ENCODE measurements at places on chromosomes 13 and 19.

GRCh38 chr19:8665468-8666213, 33.0 kb downstream of the ACTL9 start:
- no peak for DNase-seq

DNA sequence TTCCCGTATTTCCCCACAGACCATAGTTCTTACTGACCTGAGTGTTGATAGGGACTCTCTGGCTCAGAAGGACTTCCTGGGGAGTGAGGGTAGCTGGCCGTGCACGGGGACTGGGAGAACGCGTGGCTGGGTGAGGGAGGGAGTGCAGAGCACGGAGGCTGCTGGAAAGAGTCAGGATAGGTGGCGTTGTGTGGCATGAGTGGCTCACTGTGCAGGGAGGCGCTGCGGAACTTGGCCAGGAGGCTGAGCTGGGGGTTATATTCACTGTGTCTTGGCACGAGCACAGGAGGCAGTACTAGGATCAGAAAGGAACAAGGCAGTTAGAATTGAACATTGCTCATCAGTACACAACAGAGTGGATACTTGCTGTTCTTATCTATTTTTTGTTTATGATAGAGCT, 47.4 kb downstream of the SMAD9 start:
- DNase-seq, result no peak

GRCh38 chr13:21133077-21133476, 43.3 kb downstream of the SKA3 start:
- DNase-seq, result no peak

- no peak for DNase-seq
Measured at GRCh38 chr19:8724276-8724675, 2.8 kb downstream of the OR2Z1 start.

GRCh38 chr19:40305403-40305802, 20.3 kb upstream of the AKT2 start:
- DNase-seq, result peak; percentile 79

DNA sequence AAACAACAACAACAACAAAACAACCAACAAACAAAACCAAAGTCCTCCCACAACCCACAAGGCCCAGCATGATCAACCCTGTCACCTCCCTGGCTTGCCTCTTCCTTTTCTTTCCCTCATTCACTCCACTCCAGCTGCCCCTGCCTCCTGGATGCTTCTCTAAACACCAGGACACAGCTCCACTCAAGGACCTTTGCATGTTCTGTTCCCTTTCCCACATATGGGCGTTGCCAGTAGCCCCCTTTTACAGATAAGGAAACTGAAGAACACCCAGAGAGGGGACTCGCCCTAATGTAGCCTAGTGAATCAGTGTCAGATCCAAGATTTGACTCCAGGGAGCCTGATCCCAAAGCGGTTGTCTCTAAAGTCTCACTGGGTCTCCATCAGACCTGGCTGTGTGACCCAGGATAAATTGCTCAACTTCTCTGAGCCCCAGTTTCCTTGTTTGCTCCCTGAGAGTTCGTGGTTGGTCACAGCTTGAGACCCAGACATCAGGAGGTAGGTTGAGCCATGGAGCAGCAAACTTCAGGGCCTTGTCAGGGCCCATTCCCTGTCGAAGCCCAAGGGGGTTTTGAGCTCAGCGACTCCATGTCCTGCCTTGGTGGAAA, 3.0 kb upstream of the DOCK6 start:
- no peak for DNase-seq

- no peak for DNase-seq
Measured at GRCh38 chr13:21100211-21100610, 38.8 kb upstream of the LATS2 start.

- no peak for DNase-seq
Measured at GRCh38 chr19:18671303-18672043, 12.0 kb upstream of the CRTC1 start.

- DNase-seq, result no peak
Measured at GRCh38 chr13:34430294-34430693, 511.8 kb upstream of the NBEA start.

- no peak for DNase-seq
Measured at GRCh38 chr13:63085851-63086250, 1670.2 kb upstream of the PCDH20 start.

- DNase-seq, result no peak
Measured at GRCh38 chr13:64791373-64791772, 2438.8 kb downstream of the PCDH9 start.

DNA sequence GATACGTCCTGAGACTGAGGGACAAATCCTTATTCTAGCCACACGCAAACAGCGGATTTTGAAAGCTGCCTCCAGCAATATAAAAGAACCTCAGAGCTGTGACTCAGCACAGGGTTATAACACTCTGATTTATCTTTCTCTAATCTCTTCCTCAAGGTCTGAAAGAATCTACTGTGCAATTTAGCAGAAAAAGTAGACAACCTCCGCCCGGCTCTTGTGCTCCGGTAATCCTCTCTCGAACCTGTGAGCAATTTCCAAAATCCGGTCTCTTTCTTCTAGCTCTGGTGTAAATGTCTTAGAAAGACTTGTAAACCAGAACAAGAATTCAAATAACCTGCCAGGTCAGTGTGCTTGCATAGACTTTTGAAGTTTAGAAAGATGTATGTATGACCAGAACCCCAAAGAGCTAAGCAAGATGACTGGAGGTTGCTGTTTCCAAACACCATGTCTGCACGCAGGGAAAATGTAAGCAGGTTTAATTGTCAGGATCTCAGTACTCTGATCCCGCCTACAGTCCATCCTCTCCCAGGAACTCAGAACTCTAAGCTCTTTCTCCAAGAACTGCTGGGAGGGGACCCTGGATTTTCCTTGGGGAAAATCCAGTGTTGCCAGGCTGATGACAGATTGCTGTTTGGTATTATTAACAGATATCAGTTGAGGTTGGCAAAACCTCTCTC, 338.1 kb downstream of the RFC3 start:
- DNase-seq, result no peak

- DNase-seq, result no peak
Measured at GRCh38 chr19:5128251-5128935, 159.5 kb downstream of the KDM4B start.

DNA sequence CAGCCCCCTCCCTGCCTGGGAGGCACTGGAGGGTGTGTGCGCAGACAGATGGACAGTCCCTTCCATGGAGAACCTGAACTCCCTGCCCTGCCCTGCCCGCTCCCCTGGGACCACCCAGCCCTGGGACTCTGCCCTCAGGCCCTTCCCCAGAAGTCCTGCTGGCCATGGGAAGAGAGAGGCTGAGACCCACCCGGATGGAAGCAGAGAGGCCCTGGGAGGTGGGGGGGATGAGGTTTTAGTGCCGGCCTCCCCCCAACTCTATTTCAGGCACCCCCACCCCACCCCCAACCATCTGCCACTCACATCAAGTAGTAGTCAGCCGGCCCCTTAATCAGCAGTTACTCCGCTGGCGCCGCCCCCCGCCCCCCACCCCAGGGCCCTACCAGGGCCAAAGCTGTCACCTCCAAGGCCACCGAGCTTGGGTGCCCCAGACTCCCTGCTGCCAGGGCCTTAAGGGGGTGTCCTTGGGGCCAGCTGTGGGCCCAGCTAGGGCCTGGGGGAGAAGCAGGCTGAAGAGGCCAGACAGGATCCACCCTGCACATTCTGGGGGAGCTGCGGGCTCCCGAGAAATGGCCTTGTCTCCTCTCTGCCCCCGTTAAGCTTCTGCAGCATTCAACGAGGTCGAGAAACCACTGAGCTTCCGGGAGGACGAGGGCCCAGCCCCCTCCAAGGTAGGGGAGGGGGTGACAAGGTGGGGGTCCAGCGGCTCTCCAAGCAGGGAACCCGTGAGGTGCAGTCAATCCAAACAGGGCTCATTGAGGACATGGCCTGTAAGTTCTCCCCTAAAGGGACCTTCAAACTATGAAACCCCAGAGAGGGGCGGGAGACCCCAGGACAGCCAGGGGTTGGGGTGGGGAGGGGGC, 17.4 kb downstream of the NMRK2 start:
- no peak for DNase-seq

DNA sequence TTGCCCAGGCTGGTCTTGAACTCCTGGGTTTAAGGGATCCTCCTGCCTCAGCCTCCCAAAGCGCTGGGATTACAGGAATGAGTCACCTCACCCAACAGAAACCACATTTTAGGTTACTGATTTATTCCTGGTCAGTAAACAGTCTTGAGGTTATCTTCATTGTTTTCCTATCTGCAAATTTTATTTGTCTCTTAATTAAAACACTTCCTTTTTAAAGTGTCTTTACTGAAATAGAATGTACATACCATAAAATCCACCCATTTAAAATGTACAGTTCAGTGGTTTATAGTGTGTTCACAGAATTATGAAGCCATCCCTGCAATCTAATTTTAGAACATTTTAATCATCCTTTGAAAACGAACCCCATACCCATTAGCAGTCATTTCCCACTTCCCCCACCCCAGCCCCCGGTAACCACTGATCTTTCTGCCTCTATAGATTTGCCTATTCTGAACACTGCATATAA, 63.0 kb downstream of the MAP4K1 start:
- no peak for DNase-seq

GRCh38 chr13:51091839-51092238, 19.2 kb downstream of the C13orf42 start:
- DNase-seq, result no peak

GRCh38 chr13:20553311-20553710, 13.6 kb upstream of the IFT88 start:
- no peak for DNase-seq

GRCh38 chr19:35011091-35011689, 11.1 kb downstream of the GRAMD1A start:
- DNase-seq, result peak; percentile 55

All from CD4-positive, alpha-beta T cell treated with Interferon alpha-2 for 1 hour (primary cell).